ENCODE measurements at places on chromosomes 11 and 22.

DNA sequence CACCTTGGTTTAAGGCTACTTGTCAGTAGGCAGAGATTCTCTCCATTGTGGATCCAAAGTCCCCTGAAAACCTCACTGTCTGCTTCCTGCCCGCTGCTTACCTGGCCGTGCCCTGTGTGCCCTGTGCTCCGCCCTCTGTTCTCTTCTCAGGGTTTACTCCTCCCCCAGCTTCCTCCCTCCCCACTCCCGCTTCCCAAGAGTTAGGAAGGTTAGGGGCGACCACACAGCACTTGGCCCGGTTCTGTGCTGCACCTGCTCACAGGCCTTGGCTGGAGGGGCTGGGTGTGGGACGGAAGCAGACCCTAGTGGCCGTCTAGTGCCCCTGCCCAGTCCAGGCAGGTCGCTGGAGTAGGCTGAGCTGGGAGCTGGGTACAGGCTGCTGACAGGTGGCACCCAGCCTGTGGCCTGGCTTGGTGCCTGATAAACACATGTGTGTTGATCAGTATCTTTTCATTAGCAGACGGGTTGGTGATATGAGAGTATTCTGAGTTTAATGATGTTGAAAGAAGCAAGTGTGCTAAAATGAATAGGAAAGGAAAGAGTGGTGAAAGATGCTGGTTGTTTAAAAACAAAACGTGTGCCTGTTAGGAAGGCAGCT lies 40.5 kb downstream of the GRAMD4 start:
- DNase-seq: no peak

DNA sequence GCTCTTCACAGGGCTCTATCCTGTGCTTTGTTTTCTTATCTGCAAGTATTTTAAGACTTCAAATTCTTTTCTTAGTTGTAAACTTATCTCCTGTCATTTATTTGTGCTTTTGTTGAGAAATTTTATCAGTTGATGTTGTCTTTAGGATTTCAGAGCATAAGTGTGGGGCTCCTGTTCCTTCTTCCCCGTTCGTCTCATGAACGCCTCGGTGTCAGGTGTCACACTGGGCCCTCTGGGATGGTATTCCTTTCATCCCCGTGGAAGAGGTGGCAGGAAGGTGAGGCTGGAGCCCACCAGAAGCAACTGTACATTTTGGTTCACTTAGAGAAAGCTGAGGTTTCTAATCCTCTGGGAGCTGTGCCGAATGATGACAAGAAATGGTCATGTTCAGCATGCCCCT lies 17.9 kb downstream of the NADSYN1 start:
- no peak for DNase-seq

- DNase-seq: peak; percentile 90
Observed at GRCh38 chr22:34068001-34068400, 147.7 kb upstream of the LARGE1 start.

DNA sequence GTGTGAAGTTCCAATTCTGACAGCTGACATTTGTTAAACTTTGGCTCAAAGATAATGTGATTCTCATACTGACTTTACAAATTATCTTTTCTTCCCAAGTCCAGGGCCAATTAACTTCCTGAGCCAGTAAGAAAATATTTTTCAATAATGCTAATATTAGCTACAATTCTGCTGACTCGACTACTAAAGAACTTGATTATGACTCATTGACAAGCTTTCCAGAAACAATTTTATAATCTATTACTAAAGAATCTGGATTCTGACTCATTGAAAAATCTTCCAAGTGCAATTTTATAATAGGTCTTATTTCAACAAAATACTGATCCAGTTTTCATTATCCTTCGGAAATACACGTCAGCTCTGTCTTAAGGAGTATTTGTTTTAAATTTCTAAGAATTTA lies 12.9 kb upstream of the XKR3 start:
- DNase-seq: no peak

GRCh38 chr11:59963733-59964132 lies at the start of gene OOSP4A:
OOSP4A (plus strand) TSS chr11:59964033; CDS start chr11:59964033, 0 bp downstream.
- DNase-seq: no peak

- no peak for DNase-seq
Observed at GRCh38 chr11:122696662-122697061, 41.1 kb downstream of the UBASH3B start.

GRCh38 chr11:86869531-86869930 lies 69.2 kb downstream of the PRSS23 start:
- DNase-seq: no peak

DNA sequence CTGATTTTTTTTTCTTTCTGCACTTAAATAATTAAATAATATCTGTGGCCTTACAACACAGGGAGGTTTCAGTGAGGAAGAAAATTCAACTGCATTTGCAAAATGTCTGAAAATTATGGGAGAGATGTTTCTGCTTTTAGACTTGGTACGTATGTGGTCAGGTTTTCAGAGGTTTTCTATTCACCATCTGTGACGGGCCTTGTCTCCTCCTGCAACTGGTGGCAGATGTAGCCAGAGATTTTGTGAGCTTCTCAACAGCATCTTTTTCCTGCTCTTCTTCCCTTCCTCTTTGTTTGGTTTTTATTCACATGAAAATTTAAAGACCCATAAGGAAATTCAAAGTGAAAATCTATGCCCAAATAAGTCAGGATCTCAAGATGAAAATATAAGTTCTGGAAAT lies 38.3 kb downstream of the ZBTB16 start:
- no peak for DNase-seq

DNA sequence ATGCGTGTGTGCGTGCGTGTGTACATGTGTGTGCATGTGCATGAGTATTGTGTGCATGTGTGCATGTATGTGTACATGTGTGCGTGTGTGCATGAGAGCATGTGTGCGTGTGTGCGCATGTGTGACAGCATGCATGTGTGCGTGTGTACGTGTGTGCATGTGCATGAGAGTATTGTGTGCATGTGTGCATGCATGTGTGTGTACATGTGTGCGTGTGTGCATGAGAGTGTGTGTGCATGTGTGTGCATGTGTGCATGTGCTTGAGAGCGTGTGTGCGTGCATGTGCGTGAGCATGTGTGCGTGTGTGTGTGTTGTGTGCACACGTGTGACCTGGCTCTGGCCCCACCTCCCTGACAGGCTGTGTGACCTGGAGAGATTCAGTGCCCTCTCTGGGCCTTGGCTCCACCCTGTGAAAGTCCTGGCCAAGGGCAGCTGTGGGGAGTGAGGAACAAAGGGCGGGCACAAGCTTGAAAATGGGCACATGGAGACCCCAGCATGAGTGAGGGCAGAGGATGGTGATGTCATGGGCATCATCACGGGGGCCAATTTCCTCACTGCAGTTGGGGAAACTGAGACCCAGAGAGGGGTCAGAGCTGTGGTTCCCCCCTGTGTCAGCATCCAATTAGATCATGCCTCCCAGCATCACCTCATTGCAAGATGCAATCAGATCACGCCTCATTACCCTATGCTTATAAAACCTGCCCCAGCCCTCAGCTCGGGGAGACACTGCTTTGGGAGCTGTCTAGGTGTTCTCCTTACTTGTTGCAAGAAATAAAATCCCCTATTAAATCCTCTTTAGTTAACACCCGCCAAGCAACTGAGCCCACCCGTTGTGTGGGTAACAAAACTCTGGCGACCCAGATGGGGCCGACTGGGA lies 658 bp downstream of the ACY3 start:
- no peak for DNase-seq

- DNase-seq: no peak
Observed at GRCh38 chr11:71255800-71256479, 3.6 kb upstream of the SHANK2 start.

DNA sequence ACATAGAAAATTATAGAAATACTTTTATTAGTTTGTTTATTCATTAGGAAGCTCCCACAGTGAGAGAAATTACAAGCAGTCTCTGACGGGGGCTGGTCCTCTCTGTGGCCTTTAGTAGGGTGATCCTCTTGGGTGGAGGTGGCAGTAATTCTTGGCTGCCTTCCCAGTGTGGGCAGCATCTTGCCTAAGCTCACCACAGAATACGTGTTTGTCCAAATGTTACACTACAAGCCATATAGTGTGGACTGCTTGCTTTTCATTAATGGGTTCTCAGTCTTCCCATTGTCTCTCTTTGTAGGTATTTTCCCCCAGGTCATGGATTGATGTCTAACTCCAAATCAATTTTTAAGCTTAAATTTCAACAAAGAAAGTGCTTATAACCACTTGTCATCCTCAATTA lies 43.3 kb downstream of the ENDOD1 start:
- no peak for DNase-seq

DNA sequence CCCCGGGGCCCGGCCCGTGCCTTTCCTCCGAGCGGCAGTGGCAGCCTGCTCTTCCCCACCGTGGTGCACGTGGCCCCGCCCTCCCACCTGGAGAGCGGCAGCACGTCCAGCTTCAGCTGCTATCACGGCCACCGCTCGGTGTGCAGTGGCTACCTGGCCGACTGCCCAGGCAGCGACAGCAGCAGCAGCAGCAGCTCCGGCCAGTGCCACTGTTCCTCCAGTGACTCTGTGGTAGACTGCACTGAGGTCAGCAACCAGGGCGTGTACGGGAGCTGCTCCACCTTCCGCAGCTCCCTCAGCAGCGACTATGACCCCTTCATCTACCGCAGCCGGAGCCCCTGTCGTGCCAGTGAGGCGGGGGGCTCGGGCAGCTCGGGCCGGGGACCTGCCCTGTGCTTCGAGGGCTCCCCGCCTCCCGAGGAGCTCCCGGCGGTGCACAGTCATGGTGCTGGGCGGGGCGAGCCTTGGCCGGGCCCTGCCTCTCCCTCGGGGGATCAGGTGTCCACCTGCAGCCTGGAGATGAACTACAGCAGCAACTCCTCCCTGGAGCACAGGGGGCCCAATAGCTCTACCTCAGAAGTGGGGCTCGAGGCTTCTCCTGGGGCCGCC lies 11.9 kb downstream of the C22orf31 start:
- no peak for DNase-seq

- no peak for DNase-seq
Observed at GRCh38 chr11:45278714-45279113, 7.4 kb downstream of the SYT13 start.

- DNase-seq: no peak
Observed at GRCh38 chr11:120121914-120122473, 15.9 kb downstream of the TRIM29 start.

GRCh38 chr11:46983598-46983997 lies 47.0 kb downstream of the CSTPP1 start:
- no peak for DNase-seq

GRCh38 chr11:20283475-20283874 lies 80.0 kb upstream of the HTATIP2 start:
- DNase-seq: no peak
